Hematopoietic multipotent progenitor cell treated with erythropoietin and hydrocortisone succinate and interleukin-3 and kit ligand, for 8 days (in vitro differentiated cells): ENCODE measurements at places on chromosomes 4 and X.

- no peak for DNase-seq
Observed at GRCh38 chr4:152206646-152207377, 329.1 kb downstream of the FBXW7 start.

DNA sequence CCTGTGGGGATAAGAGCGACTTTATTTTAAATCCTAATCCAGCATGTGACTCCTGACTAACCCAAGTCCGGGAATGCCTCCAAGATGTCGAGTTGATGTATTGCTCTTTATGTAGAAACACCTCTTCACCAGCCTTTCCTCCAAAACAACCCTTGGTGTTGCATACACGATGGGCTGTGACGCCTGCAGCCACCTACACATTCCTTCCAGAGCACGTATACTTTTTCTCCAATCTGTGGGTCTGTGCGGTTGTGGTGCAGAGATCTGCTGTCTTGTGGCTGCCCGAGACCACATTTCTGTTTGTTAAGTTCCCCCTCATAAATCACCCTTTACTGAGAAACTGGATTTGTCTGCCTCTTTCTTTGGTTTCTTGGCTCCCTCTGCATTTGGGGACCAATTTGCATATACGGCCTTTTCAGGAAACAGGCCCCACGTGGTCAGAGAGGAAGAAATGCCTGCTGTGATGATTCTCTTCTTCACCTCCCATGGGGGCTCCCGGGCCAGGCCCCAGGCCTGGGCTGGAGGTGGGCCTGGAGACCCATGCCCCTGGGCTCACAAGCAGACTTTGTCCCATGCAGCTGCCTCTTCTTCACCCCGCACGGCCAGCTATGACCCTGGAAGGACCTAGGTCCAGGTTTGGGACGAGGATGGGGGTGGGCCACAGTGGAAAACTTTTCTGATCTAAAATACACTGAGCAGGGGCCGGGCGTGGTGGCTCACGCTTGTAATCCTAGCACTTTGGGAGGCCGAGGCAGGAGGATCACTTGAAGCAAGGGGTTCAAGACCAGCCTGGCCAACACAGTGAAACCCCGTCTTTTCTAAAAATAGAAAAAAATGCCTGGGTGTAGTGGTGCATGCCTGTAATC lies 21.4 kb upstream of the AFAP1 start:
- DNase-seq, result no peak

- no peak for DNase-seq
Observed at GRCh38 chrX:99073551-99073950, 1336.5 kb downstream of the PCDH19 start.

GRCh38 chr4:123776267-123776666 lies 379.7 kb downstream of the SPRY1 start:
- DNase-seq, result no peak

GRCh38 chr4:104989371-104989770 lies 157.3 kb upstream of the TET2 start:
- DNase-seq, result no peak

GRCh38 chrX:7027071-7027470 lies 120.4 kb upstream of the STS start:
- DNase-seq, result no peak

- no peak for DNase-seq
Observed at GRCh38 chr4:147326591-147326990, 154.3 kb upstream of the EDNRA start.

DNA sequence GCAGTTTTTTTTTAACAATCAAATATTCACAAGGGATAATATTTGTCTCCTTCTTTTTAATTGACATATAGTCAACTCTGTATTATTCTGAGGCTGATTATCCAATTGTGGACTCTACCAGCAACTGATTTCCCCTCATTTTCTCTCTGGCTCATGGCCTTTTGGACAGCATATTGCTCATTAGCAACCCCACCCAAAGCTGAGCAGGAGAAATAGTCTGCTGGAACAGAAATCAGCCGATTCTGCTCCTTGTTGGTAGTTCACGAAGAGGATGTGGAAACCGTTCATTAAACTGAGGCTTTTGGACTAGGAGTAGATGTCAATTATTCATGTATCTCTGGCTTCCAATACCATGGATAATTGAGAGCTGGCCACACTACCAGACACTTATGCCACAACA lies 428.4 kb upstream of the INTU start:
- no peak for DNase-seq

GRCh38 chr4:20724915-20725314 lies 24.7 kb downstream of the PACRGL start:
- no peak for DNase-seq

GRCh38 chr4:65482410-65482809 lies 187.9 kb downstream of the EPHA5 start:
- DNase-seq, result no peak

GRCh38 chrX:154379569-154379951 lies 465 bp downstream of the EMD start:
- DNase-seq, result no peak

GRCh38 chr4:31237233-31237632 lies 517.1 kb downstream of the PCDH7 start:
- DNase-seq, result no peak
